ENCODE measurements at places on chromosomes 2 and 18.
A peak's percentile ranks its signal among the peaks of the same experiment; 100 is the strongest.

DNA sequence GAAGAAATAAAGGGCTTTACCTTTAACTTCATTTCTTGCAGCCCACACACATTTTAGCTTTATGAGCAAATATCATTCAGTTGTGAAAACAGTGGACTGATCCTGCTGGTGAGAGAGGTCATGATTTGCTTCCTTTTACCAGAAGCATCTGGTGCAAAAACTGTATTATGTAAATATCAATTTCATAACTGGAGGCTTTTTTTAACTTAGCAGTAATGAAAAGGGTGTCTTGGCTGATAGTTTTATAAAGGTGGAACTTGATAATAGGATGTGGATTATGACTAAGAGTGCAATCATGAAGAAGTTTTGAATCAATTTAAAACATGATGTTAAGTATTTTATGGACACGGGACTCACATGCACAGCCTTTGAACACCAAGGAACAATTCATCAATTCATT, 304.4 kb downstream of the GULP1 start:
- DNase-seq: no peak

- no peak for DNase-seq
Observed at GRCh38 chr18:78641689-78642231, 337.9 kb upstream of the SALL3 start.

DNA sequence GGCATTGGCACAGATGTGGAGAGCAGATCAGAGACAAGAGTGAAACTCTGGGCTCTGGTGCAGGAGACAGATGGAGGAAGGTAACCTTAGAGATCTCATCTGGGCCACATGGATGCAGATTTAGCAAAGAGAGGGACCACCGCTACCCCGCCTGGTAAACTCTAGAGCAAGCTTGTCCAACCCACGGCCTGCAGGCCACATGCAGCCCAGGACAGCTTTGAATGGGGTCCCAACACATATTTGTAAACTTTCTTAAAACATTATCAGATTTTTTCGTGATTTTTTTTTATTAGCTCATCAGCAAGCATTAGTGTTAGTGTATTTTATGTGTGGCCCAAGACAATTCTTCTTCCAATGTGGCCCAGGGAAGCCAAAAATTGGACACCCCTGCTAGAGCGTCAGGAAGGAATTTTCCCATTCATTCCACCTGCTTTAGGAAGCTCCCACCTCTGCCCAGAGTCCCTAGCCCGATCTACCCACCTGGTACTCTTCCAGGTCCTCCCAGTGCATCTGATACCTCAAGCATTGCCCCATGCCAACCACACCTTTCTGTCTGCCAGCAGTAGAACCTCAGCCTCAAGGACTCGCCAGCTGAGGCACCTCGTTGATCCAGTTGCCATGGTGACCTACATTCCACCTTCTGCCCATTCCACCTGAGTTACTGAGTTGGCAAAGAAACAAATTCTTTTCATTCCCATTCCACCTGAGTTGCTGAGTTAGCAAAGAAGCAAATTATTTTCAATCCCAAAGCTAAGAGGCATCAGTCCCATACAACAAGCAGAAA, at the start of gene CIB4:
Gene CIB4 (minus strand): TSS at position 586 of the 784 bp plus-strand sequence. CDS start 52 bp downstream, at position 534.
- DNase-seq: no peak

DNA sequence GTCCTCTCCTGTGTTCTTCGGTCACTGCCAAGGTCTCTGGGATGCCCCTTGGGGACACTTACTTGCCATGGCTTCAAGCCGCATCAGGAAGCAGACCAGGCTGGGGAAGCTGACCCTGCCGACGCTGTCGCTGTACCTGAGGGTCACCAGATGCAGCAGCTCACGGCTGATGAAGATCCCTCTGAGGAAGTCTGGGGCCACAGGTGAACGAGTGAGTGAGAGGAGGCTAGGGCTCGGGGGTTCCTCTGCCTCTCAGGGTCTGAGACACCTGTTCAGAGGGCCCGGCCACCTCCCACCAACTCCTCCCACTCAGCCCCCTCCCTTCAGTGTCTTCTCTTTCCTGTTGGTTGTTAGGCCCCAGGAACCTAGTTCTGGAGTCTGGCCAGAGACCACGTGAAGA, 74.9 kb downstream of the CAPN13 start:
- no peak for DNase-seq

DNA sequence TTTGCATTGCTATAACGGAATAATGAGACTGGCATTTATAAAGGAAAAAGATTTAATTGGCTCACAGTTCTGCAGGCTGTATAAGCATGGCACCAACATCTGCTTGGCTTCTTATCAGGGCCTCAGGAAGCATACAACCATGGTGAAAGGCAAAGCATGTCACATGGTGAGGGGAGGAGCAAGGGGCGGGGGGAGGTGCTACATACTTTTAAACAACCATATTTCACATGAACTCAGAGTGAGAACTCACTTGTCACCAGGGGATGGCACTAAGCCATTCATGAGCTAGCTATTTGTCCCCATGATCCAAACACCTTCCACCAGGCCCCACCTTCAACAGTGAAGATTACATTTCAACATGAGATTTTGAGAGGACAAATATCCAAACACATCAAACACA, 188.7 kb downstream of the MBD5 start:
- no peak for DNase-seq

DNA sequence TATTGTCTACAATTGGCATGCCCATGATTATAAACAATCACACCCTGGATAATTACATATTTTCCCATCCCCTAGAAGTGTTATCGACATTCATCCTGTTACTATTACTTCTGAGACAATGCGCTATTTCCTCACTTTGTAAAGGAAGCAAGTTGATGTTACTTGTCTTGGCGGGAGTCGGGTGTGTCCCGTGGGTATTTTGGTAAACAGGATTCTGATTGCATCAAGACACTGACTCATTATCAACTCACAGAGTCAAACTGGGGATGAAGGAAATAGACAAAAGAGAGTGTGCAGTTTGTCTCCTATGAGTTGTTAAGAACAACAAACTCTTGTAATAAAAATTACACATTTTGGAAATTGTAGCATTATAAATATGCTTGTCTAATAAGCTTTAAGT, 142.7 kb downstream of the GALR1 start:
- DNase-seq: no peak

- DNase-seq: no peak
Observed at GRCh38 chr2:163984986-163985385, 249.2 kb upstream of the FIGN start.

DNA sequence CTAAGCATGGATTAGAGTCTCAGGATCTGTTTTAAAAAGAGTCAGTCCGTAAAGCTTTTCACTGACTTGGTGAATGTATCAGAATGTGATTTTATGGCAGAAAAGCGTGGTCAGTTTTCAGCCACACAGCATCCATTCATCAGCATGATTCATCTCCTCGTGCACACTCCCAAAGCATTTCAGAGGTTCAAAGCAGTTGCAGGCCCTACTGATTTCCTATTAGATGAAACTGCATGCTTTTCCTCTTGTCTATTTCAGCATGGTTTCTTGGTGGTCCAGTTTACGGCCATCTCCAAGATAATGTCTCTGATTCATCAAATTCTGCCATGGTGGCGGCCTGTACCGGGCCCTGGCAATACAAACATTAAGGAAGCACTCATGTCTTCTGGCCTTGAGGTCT, 4.8 kb upstream of the PARD6G start:
- no peak for DNase-seq

GRCh38 chr2:56202381-56203121, 18.8 kb downstream of the CCDC85A start:
- no peak for DNase-seq

GRCh38 chr2:156933645-156934225, 323.8 kb upstream of the GALNT5 start:
- no peak for DNase-seq

- DNase-seq: no peak
Observed at GRCh38 chr2:138470941-138471340, 30.6 kb upstream of the SPOPL start.

- no peak for DNase-seq
Observed at GRCh38 chr2:3830796-3831195, 127.4 kb downstream of the DCDC2C start.

DNA sequence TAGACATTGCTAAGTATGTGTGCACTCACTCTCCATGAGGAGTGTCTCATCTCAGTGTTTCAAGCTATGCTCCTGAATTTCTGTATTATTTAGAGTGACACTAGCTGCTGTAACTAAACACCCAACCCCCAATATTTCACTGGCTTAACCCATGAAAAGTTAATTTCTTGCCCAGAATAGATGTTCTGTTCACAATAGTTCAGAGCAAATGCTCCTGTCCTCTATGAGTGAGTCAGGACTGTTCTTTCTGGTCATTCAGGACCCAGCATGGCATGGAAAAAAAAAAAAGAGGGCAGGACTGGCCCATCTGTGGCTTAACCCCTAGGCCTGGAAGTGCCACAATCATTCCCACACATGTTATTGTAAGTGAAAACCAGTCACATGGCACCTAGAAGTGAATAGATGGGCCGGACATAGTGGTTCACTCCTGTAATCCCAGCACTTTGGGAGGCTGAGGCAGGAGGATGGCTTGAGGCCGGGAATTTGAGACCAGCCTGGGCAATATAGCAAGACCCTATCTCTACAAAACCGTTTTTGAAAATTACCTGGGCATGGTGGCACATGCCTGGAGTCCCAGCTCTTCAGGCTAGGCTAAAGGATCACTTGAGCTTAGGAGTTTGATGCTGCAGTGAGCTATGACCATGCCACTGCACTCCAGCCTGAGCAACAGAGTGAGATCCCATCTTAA, 663.6 kb downstream of the IRS1 start:
- no peak for DNase-seq

DNA sequence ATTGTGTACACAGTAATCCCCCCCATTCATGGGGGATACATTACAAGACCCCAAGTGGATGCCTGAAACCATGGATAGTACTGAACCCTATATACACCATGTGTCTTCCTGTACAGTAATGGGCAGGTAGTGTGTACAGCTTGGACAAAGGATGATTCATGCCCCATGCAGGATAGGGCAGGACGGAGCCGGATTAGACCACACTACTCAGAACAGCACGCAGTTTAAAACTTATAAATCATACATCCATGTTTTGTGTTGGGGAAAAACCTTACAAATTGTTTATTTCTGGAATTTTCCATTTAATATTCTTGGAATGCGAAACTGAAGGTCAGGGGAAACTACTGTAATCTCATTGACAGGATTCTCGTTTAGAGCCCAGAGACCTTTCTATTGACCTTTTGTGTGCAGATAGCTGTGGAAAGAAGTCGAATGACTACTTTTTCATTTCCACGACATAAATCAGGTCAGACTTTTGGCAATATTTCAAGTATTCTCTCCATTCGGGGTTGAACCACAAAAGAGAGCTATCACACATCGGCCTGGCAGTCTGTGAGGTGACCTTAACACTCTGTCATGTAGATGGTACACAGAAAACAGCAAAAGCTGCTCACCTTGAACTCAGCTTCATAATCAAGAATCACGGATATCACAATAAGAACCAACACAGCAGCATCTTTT, 9.9 kb upstream of the YPEL5 start:
- DNase-seq: no peak

DNA sequence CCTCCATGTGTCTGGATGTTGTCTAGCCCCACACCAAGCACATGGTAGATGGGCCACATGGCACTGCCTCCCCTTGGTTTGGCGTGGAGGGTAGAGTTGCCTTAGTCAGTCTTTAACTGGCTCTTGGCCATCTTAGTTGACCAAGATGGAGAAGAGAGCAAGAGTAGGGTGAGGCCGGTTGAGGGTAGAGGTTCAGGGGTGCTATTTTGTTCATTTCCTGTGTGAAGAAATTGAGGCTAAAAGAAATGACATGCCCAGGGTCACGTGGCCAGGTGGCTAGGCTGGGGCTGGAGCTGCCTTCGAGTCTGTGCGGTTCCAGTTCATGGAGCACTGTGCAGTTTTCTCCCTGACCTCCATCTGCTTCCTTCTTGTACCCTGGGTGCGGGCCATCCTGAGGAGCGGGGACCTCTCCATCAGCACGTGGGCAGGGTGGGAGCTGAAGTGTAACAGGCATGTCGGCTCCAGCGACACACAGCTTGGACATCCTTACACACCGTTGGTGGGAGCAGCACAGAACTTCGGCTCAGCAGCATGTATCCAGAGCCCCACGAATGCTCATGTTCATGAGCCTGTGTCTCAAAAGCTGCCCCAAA, 213.2 kb downstream of the GBX2 start:
- no peak for DNase-seq

DNA sequence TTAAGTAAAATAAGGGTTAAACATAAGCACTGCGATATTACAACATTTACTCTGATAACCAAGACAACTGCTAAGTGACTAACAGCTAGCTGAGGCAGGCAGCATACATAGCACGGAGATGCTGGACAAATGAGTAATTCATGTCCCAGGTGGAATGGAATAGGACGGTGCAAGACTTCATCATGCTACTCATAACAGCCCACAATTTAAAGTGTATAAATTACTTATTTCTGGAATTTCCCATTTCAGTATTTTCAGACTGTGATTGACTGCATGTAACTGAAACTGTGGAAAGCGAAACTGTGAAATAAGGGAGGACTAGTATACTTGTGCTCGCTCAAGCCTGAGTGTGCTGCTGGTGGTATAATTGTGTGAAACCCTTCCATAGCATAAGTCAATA, 12.9 kb downstream of the IER3IP1 start:
- no peak for DNase-seq

GRCh38 chr2:40230707-40231432, 221.0 kb downstream of the SLC8A1 start:
- no peak for DNase-seq

DNA sequence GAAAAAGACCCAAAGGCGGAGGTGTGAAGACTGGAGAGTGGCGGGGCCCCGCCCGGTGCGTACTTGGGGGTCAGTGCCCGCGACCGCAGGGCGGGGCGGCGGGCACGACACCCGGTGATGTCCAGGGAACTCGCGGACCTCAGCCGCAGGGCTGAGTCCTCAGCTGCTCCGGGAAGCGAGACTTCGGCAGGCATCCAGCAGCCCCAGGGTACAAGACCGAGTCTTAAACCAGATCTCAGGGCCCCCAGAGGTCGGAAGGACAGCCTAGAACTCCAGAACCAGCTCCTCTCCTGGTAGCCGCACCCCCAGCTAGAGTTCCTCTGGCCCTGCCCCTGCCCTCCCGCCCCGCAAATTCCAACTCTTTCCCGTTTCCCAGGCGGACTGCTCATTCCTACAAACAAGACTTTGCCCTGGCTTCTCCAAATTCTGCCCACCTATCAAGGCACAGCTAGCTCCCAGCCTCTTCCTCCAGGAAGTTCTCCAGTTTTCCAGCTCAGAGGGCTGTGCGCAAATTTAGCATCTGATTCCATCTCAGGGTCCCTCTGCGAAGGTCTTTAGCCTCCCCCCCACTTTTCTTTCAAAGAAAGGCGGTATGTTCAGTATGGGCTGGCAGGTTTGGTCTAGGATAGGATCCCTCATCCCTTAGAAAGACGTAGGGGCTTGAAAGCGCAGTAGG, 26.0 kb upstream of the NOTO start:
- no peak for DNase-seq

- no peak for DNase-seq
Observed at GRCh38 chr2:215369181-215369760, 57.4 kb downstream of the ATIC start.

- no peak for DNase-seq
Observed at GRCh38 chr2:9939587-9940485, 11.7 kb upstream of the GRHL1 start.

- peak; percentile 40 for DNase-seq
Observed at GRCh38 chr2:20600756-20601325, 50.1 kb downstream of the HS1BP3 start.

All from SW 1271 (cell line).